HCT116 (cell line): ENCODE measurements at places on chromosomes 5 and 9.

DNA sequence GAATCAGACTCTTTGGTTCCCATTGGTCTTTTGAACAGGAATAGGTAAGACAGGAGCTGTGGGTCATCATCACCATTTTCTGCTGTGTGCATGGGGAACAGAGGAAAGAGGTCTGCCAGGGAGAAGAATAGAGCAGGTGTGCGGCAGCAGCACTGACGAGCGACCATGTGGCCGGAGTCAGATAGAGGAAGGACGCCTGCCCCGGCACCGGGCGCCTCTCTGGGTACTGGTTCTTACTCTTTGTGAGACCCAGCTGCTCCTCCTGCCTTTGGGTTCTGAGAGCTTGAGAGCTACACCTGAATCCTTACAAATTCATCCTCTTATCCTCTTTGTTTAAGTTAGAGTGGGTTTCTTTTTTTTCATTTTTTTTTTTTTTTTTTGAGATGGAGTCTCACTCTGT lies 90.8 kb downstream of the NDFIP1 start:
- H3K36me3 ChIP-seq: no peaks in the 10 kb centered on the region
- H3K27me3 ChIP-seq: no peaks in the 10 kb centered on the region
- DNase-seq: no peak
- no peak overlapping the region for H3K27ac ChIP-seq
- no peak overlapping the region for H3K4me3 ChIP-seq
- H3K4me1 ChIP-seq: no peaks in the 10 kb centered on the region

DNA sequence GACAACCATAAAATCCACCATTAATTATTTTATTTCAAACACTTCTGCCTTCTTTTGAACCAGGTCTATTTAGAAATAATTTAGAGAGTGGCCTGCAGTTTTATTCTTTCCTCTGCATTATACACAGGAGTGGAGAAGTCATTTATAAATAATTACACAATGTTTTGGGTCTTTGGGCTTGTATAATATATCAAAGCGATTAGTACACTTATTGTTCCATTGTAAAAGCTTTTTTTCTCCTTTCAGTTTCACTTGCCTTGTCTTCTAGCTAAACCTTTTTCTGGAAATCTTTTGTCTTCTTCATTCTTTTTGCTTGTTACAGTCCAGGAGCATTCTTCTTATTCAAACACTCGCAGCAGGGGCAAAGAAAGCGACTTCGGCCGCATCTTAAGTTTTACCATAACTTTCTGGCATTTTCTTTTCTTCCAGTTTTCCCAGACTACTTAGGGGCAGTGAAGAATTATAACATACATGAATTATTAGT lies 7.3 kb upstream of the NEUROG1 start:
- no peak overlapping the region for H3K27ac ChIP-seq
- DNase-seq: no peak
- H3K36me3 ChIP-seq: no peaks in the 10 kb centered on the region
- H3K27me3 ChIP-seq: peaks cover 4% of the 10 kb centered on the region; the same call in 1 of the 2 replicates

DNA sequence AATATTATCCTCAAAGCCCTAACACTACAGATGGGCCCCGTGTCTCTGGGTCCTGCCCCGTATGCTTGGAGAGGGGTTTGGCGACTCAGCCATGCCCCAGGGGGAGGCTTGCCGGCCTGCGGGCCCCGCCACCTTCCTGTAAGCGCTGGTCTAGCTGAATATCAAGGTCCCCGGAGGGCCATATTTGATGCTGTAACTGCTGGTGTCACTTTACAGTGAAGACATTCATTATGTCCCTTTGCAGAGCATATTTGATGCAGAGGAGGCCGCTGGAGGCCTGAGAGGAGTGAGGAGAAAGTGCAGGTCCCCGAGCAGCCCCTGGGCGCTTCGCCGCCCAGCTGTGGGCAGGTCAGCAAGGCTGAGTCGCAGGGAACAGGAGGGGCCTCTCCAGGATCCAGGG lies 16.8 kb downstream of the IRX4 start:
- peaks cover 2% of the 10 kb centered on the region; the same call in 1 of the 2 replicates for H3K27me3 ChIP-seq
- H3K27ac ChIP-seq: no peak overlapping the region
- no peak overlapping the region for H3K4me3 ChIP-seq
- DNase-seq: no peak
- H3K4me1 ChIP-seq: no peaks in the 10 kb centered on the region

DNA sequence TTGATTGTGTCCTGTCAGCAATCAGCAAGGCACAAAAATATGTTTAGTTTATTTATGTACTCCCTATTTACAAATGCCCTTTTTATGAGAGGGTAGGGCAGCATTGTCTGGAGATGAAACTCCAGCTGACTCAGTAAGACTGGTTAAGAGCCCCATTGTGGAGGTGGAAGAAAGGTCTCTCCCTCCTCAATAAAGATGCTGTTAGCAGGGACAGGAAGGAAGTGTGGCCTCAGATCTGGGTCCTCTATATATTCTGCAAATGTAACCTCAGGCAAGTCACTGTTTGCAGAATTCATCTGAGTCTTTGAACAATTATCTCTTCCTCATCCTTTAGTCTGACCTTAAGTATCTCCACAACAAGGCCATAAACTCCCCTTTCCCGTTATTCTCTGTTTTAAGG lies 48.3 kb upstream of the TRAF1 start:
- no peak for DNase-seq
- no peak overlapping the region for H3K27ac ChIP-seq
- no peaks in the 10 kb centered on the region for H3K27me3 ChIP-seq
- H3K36me3 ChIP-seq: no peaks in the 10 kb centered on the region
- H3K4me1 ChIP-seq: no peaks in the 10 kb centered on the region

DNA sequence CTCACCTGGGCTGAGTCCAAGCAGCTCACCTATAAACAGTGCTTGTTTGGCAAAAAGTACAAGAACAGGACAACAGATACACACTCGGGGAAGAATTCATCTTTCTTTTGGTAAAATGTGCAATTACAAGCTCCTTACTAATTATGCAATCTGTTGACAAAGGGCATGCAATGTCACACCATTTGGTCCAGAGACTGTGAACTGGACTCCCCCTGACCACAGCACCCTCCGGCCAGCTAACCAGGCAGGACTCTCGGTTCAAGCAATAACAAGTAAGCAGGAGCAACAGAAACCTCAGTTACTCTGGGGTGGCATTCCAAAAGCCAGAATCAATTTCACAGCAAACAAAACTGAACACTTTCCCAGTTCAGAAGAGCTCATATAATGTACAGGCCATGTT lies 113.8 kb downstream of the GNAQ start:
- H3K36me3 ChIP-seq: no peaks in the 10 kb centered on the region
- no peak for DNase-seq
- H3K4me1 ChIP-seq: peaks cover 3% of the 10 kb centered on the region; the same call in 1 of the 2 replicates
- no peak overlapping the region for H3K4me3 ChIP-seq

GRCh38 chr5:673161-673830 lies 19.9 kb downstream of the TPPP start:
- H3K4me1 ChIP-seq: peaks cover 33% of the 10 kb centered on the region
- H3K27me3 ChIP-seq: no peaks in the 10 kb centered on the region
- H3K27ac ChIP-seq: no peak overlapping the region
- H3K4me3 ChIP-seq: no peak overlapping the region

DNA sequence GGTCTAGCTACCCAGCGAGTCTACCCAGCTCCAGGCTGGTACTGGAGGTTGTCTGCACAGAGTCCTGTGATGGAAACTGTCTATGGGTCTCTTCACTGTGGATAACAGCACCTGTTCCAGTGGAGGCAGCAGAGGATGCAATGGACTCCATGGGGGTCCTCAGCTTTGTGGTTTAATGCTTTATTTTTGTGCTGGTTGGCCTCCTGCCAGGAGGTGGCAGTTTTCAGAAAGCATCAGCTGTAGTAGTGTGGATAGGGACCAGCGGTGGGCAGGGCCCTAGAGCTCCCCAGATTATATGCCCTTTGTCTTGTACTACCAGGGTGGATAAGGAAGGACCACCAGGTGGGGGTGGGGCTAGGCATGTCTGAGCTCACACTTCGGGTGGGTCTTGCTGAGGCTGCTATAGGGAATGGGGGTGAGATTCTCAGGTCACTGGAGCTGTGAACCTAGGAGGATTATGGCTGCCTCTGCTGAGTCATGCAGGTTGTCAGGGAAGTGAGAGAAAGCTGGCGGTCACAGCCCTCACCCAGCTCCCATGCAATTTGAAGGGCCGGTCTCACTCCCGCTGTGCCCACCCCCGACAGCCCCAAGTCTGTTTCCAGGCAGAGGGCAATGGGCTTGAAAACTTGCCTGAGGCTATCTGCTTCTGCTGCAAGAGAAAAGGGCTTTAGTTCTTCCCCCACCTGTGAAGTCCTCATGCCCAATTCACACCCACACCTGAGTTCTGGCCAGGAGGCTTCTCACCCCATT lies 397.1 kb downstream of the TLE1 start:
- no peaks in the 10 kb centered on the region for H3K4me1 ChIP-seq
- H3K27ac ChIP-seq: no peak overlapping the region
- no peaks in the 10 kb centered on the region for H3K27me3 ChIP-seq
- H3K36me3 ChIP-seq: no peaks in the 10 kb centered on the region

GRCh38 chr5:158943057-158943456 lies 156.7 kb downstream of the EBF1 start:
- H3K4me1 ChIP-seq: peaks cover 5% of the 10 kb centered on the region; the same call in 1 of the 2 replicates
- no peak overlapping the region for H3K27ac ChIP-seq
- peak; percentile 16 for DNase-seq
- H3K4me3 ChIP-seq: no peak overlapping the region
- H3K36me3 ChIP-seq: no peaks in the 10 kb centered on the region
- H3K27me3 ChIP-seq: peaks cover 46% of the 10 kb centered on the region

- no peaks in the 10 kb centered on the region for H3K4me1 ChIP-seq
- no peak for DNase-seq
- H3K27ac ChIP-seq: no peak overlapping the region
Observed at GRCh38 chr5:5369051-5369605, 53.3 kb upstream of the ICE1 start.

GRCh38 chr5:157502143-157502647 lies 42.2 kb downstream of the NIPAL4 start:
- no peak overlapping the region for H3K27ac ChIP-seq
- H3K4me1 ChIP-seq: no peaks in the 10 kb centered on the region
- no peaks in the 10 kb centered on the region for H3K27me3 ChIP-seq
- DNase-seq: no peak

DNA sequence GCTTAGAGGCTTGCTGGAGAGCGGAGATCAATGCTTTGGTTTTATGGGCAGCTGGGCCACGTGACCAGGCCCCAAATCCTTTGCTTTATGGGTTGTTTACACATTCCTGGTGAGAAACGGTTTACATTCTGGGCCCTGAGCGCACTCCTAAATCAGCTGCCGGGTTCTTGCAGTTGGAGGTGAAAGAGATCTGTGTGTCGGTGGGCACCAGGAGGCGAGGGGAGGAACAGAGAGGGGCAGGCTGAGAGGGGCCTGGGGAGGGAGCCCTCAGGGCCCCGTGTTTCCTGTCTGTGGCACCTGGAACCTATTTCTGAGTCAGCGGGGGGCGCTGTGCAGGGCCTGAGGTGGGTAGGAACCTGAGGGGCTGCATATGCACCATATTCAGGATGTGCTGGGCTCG lies 63.5 kb upstream of the HAND1 start:
- H3K4me3 ChIP-seq: no peak overlapping the region
- H3K27ac ChIP-seq: no peak overlapping the region
- no peaks in the 10 kb centered on the region for H3K4me1 ChIP-seq
- peak; percentile 8 for DNase-seq
- H3K36me3 ChIP-seq: no peaks in the 10 kb centered on the region
- 0 out of 2 replicates have a peak, but pooled peaks cover 6% of the 10 kb centered on the region for H3K27me3 ChIP-seq

DNA sequence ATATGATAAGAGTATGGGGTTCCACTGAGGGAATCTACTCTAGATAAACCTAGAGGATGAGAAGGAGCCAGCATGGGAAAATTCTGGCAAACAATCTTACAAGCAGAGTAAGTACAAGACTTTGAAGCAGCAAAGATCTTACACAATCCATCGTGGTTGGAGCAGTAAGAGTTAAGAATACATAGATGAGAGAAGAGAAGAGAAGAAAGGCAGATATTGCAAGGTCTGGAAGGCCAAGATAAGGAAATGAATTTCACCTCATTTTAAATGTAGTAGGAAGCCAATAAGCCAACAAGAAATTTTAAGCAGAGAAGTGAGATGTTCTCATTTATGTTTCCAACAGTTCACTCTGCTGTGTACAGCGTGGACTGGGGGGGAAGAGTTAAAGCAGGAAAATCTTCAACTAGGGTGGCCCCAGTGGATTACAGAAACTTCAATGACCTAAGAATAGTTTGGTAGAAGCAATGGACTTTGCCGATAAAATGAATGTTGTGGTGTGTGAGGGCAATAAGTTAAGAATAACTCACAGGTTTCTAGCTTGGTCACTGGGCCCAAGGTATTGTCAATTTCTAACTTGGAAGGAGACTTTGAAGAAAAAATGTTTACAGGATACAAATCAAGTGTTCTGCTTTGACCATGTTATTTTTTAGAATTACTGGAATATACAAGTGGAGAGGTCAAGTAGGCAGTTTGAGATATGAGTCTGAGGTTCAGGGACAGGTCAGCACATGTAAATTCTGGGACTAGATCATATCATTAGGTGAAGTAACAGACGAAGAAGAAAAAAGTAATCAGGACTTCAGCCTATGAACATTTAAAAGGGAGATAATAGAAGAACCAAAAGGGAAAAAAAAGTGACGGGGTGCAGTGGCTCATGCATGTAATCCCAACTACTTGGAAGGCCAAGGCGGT lies 12.1 kb upstream of the ISOC1 start:
- no peak overlapping the region for H3K27ac ChIP-seq
- H3K4me3 ChIP-seq: no peak overlapping the region
- H3K36me3 ChIP-seq: no peaks in the 10 kb centered on the region
- no peaks in the 10 kb centered on the region for H3K27me3 ChIP-seq
- DNase-seq: no peak
- no peaks in the 10 kb centered on the region for H3K4me1 ChIP-seq

DNA sequence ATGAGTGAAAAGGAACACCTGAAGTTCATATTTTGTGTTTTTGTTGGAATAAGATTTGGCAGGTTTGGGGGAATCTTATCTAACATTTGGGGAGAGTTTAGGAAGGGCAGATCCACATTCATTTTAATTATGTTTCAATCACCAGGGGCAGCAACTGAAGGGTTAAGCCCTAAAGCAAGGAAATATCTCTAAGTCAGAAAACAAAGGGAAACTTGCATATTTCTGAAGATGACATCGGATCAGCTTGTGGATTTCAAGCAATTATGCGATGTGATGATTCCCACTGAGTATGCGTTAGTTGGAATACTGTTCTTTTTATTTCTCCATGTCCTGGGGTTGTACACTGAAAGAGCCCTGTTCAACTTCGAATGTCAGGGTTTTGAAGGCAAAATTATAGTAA lies 59.8 kb upstream of the NFIB start:
- no peak overlapping the region for H3K27ac ChIP-seq
- H3K4me1 ChIP-seq: peaks cover 13% of the 10 kb centered on the region
- no peaks in the 10 kb centered on the region for H3K36me3 ChIP-seq

- H3K4me3 ChIP-seq: no peak overlapping the region
- H3K27ac ChIP-seq: no peak overlapping the region
- no peaks in the 10 kb centered on the region for H3K27me3 ChIP-seq
- DNase-seq: no peak
Observed at GRCh38 chr5:41656597-41656996, 146.2 kb upstream of the PLCXD3 start.

DNA sequence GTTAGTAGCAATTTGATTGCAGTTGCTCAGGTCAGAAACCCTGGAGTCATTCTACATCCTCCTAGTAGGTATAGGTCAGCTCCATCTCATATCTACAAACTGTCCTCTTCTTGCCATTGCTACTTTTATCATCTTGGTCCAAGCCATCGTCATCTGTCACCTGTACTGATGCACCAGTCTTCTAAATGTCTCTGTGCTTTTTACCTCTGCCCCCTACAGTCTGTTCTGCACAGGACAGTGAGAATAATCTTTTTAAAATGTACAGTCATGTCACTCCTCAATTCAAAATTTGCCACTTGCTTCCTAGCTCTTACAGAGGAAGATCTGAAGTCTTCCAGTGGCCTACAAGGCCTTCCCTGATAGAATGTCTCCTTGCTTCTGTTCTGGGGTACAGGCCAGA lies 6.8 kb downstream of the NNT start:
- H3K27ac ChIP-seq: no peak overlapping the region
- H3K4me3 ChIP-seq: no peak overlapping the region
